ENCODE measurements at places on chromosomes 2 and 18.

- no peaks in the 10 kb centered on the region for H3K4me1 ChIP-seq
- H3K27me3 ChIP-seq = peaks cover 3% of the 10 kb centered on the region
- DNase-seq = no peak
- H3K4me3 ChIP-seq = no peak overlapping the region
- no peaks in the 10 kb centered on the region for H3K36me3 ChIP-seq
- H3K27ac ChIP-seq = no peak overlapping the region
These were observed 21.2 kb downstream of the AMER3 start for GRCh38 chr2:130776550-130776949.

- DNase-seq = no peak
- no peak overlapping the region for H3K27ac ChIP-seq
- no peaks in the 10 kb centered on the region for H3K4me1 ChIP-seq
- no peaks in the 10 kb centered on the region for H3K36me3 ChIP-seq
These were observed 800.9 kb downstream of the LRP1B start for GRCh38 chr2:141329964-141330363.

DNA sequence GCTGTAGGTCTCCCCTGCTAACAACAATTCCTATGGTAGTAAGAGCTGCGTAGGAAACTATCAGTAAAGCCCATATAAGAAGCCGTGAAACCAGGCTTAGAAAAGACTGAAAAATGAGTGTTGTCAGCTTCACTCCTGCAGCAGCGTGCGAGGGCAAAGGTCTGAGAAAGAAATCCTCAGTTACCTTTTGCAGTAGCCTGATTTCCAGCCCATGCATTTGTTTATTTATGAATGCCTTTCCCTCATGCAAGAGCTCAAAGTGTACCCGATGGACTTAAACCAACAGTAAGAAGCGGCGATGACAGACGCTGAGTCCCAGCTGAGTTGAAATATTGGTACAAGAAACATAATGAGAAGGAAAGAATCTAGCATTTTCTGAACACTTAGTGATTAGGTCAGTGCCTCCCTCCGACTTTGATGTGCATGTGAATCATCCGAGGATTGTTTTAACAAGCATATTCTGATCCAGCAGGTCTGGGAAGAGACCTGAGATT, 15.0 kb upstream of the POLI start:
- H3K4me3 ChIP-seq = no peak overlapping the region
- H3K27me3 ChIP-seq = peaks cover 6% of the 10 kb centered on the region
- peaks cover 18% of the 10 kb centered on the region for H3K4me1 ChIP-seq
- no peak overlapping the region for H3K27ac ChIP-seq

GRCh38 chr2:46460241-46460921, 19.0 kb upstream of the TMEM247 start:
- no peak for DNase-seq
- peaks cover 9% of the 10 kb centered on the region for H3K4me1 ChIP-seq
- H3K4me3 ChIP-seq = no peak overlapping the region
- H3K27ac ChIP-seq = no peak overlapping the region

- H3K27ac ChIP-seq = no peak overlapping the region
- H3K4me3 ChIP-seq = no peak overlapping the region
- peaks cover 2% of the 10 kb centered on the region for H3K27me3 ChIP-seq
- DNase-seq = no peak
- no peaks in the 10 kb centered on the region for H3K4me1 ChIP-seq
- H3K36me3 ChIP-seq = no peaks in the 10 kb centered on the region
These were observed 168.1 kb downstream of the AFF3 start for GRCh38 chr2:99974275-99974674.

- H3K27me3 ChIP-seq = no peaks in the 10 kb centered on the region
- DNase-seq = no peak
- no peaks in the 10 kb centered on the region for H3K4me1 ChIP-seq
- H3K4me3 ChIP-seq = no peak overlapping the region
- no peak overlapping the region for H3K27ac ChIP-seq
These were observed 14.6 kb upstream of the RIT2 start for GRCh38 chr18:43129946-43130524.

- DNase-seq = no peak
- no peak overlapping the region for H3K27ac ChIP-seq
- H3K36me3 ChIP-seq = peaks cover 32% of the 10 kb centered on the region
- H3K4me3 ChIP-seq = no peak overlapping the region
- no peaks in the 10 kb centered on the region for H3K27me3 ChIP-seq
These were observed 70.5 kb downstream of the ZNF236 start for GRCh38 chr18:76892832-76893231.

- no peak overlapping the region for H3K4me3 ChIP-seq
- no peaks in the 10 kb centered on the region for H3K36me3 ChIP-seq
- peaks cover 3% of the 10 kb centered on the region for H3K4me1 ChIP-seq
- no peak overlapping the region for H3K27ac ChIP-seq
- no peak for DNase-seq
These were observed 99.5 kb upstream of the MAP3K20 start for GRCh38 chr2:172976116-172976515.

DNA sequence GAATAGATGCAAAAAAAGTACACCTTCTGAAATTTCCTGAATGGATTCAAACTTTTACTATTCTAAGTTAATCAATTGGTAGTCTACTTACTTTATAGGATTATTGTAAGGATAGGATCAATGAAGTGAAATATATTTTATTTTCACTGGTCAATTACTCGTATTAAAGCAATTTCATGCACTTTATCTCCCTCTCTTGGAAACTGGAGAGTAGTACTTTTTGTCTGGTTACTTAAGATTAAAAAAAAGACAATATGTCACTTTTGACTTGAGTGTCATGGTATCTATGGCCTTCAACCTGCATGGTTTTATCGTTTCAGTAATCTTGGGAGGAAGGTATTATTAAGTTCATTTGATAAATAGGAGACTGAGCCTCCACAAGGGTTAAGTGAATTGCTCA, 1.0 kb upstream of the KYNU start:
- H3K4me3 ChIP-seq = no peak overlapping the region
- DNase-seq = no peak
- H3K27me3 ChIP-seq = no peaks in the 10 kb centered on the region
- no peaks in the 10 kb centered on the region for H3K36me3 ChIP-seq

GRCh38 chr2:47295131-47295980, 107.6 kb upstream of the MSH2 start:
- no peak overlapping the region for H3K27ac ChIP-seq
- peaks cover 19% of the 10 kb centered on the region for H3K27me3 ChIP-seq
- H3K36me3 ChIP-seq = no peaks in the 10 kb centered on the region
- no peak overlapping the region for H3K4me3 ChIP-seq

- no peaks in the 10 kb centered on the region for H3K27me3 ChIP-seq
- DNase-seq = no peak
- H3K4me3 ChIP-seq = no peak overlapping the region
- no peak overlapping the region for H3K27ac ChIP-seq
- no peaks in the 10 kb centered on the region for H3K36me3 ChIP-seq
These were observed 141.9 kb upstream of the GCFC2 start for GRCh38 chr2:75852639-75853038.

DNA sequence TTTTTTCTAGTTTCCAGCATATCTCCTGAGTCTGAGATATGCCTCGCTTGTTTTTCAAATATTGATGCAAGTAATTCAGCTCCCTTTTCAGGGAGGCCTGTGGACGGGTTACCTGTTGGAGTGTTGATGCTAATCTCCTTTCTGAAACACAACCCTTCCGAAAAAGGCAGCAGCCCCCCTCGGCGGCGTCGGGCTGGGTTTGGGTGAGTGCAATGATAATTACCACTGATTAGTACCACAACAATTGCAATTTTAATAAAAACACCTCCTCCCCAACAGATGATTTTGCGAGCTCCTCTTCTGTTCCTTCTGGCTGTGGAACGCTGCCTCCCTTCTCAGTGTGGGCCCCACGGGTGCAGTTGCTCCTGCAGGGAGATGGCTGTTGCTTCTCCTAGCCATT, 66.3 kb downstream of the PTGR3 start:
- no peak overlapping the region for H3K4me3 ChIP-seq
- DNase-seq = no peak
- H3K36me3 ChIP-seq = no peaks in the 10 kb centered on the region
- no peak overlapping the region for H3K27ac ChIP-seq
- peaks cover 4% of the 10 kb centered on the region for H3K27me3 ChIP-seq

GRCh38 chr18:7626922-7627440, 59.9 kb downstream of the PTPRM start:
- no peak overlapping the region for H3K4me3 ChIP-seq
- no peaks in the 10 kb centered on the region for H3K4me1 ChIP-seq
- no peaks in the 10 kb centered on the region for H3K27me3 ChIP-seq
- DNase-seq = no peak

- DNase-seq = no peak
- no peak overlapping the region for H3K27ac ChIP-seq
- no peak overlapping the region for H3K4me3 ChIP-seq
- no peaks in the 10 kb centered on the region for H3K36me3 ChIP-seq
- H3K27me3 ChIP-seq = no peaks in the 10 kb centered on the region
- peaks cover 4% of the 10 kb centered on the region for H3K4me1 ChIP-seq
These were observed 281.0 kb downstream of the PRKCE start for GRCh38 chr2:45932278-45932975.

GRCh38 chr18:832085-832681, 20.1 kb upstream of the YES1 start:
- no peak overlapping the region for H3K27ac ChIP-seq
- H3K27me3 ChIP-seq = peaks cover 4% of the 10 kb centered on the region
- H3K36me3 ChIP-seq = no peaks in the 10 kb centered on the region
- DNase-seq = peak; percentile 18

DNA sequence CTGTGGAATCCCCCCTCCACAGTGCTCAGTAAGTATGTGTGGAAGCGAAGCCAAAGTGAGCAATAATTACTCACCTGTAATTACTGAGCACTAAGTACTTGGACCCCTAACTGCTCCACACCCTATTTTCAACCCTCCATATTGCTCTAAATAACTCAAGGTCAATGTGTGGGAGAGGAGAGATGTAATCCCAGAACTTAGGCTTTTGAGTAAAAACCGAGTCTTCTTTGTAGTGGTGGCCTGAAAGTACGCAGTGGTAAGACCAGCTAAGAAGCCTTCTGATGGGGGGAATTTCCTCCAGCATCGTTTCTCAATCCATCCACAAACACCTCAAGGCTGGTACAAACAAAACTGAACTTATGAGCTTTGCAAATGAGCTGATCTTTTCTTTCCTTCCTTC, 551.6 kb downstream of the ZEB2 start:
- no peaks in the 10 kb centered on the region for H3K36me3 ChIP-seq
- H3K27ac ChIP-seq = no peak overlapping the region
- H3K4me3 ChIP-seq = no peak overlapping the region
- peaks cover 2% of the 10 kb centered on the region for H3K27me3 ChIP-seq
- H3K4me1 ChIP-seq = peaks cover 14% of the 10 kb centered on the region
- no peak for DNase-seq

- H3K36me3 ChIP-seq = peaks cover 13% of the 10 kb centered on the region
- H3K4me3 ChIP-seq = peak overlapping the region; percentile 34
- peak overlapping the region; percentile 38 for H3K27ac ChIP-seq
- no peaks in the 10 kb centered on the region for H3K27me3 ChIP-seq
These were observed 67.2 kb upstream of the PELI1 start for GRCh38 chr2:64211276-64211921.

DNA sequence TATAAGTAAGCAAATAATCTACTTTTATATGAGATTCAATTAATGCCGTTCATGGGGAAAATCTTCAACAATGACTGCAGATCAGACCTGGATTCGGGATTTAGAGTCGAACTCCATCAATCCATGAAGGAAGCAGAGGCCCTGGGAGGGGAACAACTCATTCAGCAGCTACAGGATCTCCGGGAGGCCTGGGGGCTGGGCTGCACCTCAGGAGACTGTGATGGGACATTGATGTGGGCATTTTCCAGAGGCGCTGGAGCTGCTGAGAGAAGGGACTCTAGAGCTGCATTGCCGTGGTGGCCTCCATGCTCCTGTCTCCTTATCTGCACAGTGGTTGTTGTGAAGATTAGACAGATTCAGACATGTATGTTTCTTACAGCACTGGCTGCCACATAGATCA, 76.9 kb downstream of the MYT1L start:
- H3K4me3 ChIP-seq = no peak overlapping the region
- no peak for DNase-seq
- H3K36me3 ChIP-seq = no peaks in the 10 kb centered on the region
- no peak overlapping the region for H3K27ac ChIP-seq

- H3K36me3 ChIP-seq = no peaks in the 10 kb centered on the region
- no peak for DNase-seq
- H3K27ac ChIP-seq = no peak overlapping the region
- H3K4me3 ChIP-seq = no peak overlapping the region
- H3K4me1 ChIP-seq = peaks cover 4% of the 10 kb centered on the region
- peaks cover 6% of the 10 kb centered on the region for H3K27me3 ChIP-seq
These were observed 71.8 kb upstream of the STAM2 start for GRCh38 chr2:152247337-152247695.

GRCh38 chr2:36780231-36780839, 83.8 kb downstream of the VIT start:
- no peak for DNase-seq
- no peaks in the 10 kb centered on the region for H3K36me3 ChIP-seq
- peaks cover 7% of the 10 kb centered on the region for H3K4me1 ChIP-seq
- no peak overlapping the region for H3K27ac ChIP-seq
- no peak overlapping the region for H3K4me3 ChIP-seq

DNA sequence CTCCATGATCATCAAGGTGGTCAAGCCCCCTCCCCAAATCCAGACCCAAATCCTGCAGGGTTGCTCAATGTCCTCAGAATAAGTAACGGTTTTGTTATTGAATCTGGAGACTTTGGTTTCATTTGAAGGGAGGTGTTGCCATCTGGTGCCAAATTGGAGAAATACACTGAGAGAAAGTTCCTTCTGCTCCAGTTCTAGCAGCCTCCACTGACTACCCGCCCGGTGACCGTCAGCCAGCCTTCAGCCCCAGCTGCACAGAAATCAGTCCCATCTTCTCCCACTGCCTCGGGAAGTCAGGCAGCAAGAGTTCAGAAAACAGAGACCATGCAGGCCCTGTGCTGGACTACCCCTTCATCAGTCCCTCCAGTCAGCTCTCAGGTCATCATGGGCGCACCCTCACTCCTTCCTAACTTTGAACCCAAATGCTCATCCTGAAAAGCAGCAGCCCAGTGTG, 38.7 kb downstream of the PKDCC start:
- peaks cover 16% of the 10 kb centered on the region for H3K4me1 ChIP-seq
- H3K27me3 ChIP-seq = peaks cover 24% of the 10 kb centered on the region

GRCh38 chr18:57819671-57820460, 16.8 kb upstream of the ATP8B1 start:
- H3K27me3 ChIP-seq = peaks cover 10% of the 10 kb centered on the region
- peaks cover 1% of the 10 kb centered on the region for H3K36me3 ChIP-seq
- H3K4me1 ChIP-seq = no peaks in the 10 kb centered on the region
- DNase-seq = no peak
- no peak overlapping the region for H3K27ac ChIP-seq

GRCh38 chr2:120110062-120110362, 97.1 kb downstream of the EPB41L5 start:
- H3K27me3 ChIP-seq = peaks cover 19% of the 10 kb centered on the region
- no peak overlapping the region for H3K4me3 ChIP-seq
- DNase-seq = no peak
- no peaks in the 10 kb centered on the region for H3K36me3 ChIP-seq
- no peak overlapping the region for H3K27ac ChIP-seq

Measured in activated T-helper 1 cell treated with anti-CD3 and anti-CD28 coated beads, Interleukin-12 subunit alpha, Interleukin-12 subunit beta, Interleukin-2, Interleukin-4 antibody, amounts not matched to agents 30 ng/mL and 10 ng/mL and 1 ng/mL, durations not matched to agents 14 hours and 24 hours and 36 hours (primary cell).